ENCODE measurements at places on chromosomes 6 and 20.

DNA sequence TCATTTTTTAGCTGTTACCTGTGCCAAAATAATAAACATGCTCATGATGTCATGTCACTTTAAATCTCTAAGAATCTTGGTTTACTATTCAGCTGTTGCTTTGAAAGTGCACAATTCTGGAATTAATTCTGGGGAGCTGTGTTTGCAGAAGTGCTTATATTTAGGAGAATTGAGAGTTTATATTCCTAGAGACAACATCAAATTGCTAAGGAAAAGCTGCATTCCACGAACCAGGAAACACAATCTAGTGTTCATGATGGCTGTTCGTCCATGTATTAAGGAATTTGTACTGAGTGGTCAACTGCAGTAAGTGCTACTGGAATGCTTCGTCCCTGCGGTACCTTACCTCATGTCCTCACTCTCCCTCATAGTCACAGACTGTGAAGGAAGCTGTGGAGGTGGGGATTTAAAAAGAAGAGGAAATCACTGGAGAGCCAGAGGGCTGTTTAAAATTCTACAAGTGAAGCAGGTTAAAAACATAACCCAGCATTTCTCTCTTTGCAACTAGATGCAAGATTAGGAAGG, 161.0 kb downstream of the TRMT11 start:
- no peak for DNase-seq

GRCh38 chr6:38528196-38528965, 111.3 kb downstream of the BTBD9 start:
- DNase-seq, result no peak

- no peak for DNase-seq
Observed at GRCh38 chr20:47886454-47887041, 101.3 kb upstream of the SULF2 start.

DNA sequence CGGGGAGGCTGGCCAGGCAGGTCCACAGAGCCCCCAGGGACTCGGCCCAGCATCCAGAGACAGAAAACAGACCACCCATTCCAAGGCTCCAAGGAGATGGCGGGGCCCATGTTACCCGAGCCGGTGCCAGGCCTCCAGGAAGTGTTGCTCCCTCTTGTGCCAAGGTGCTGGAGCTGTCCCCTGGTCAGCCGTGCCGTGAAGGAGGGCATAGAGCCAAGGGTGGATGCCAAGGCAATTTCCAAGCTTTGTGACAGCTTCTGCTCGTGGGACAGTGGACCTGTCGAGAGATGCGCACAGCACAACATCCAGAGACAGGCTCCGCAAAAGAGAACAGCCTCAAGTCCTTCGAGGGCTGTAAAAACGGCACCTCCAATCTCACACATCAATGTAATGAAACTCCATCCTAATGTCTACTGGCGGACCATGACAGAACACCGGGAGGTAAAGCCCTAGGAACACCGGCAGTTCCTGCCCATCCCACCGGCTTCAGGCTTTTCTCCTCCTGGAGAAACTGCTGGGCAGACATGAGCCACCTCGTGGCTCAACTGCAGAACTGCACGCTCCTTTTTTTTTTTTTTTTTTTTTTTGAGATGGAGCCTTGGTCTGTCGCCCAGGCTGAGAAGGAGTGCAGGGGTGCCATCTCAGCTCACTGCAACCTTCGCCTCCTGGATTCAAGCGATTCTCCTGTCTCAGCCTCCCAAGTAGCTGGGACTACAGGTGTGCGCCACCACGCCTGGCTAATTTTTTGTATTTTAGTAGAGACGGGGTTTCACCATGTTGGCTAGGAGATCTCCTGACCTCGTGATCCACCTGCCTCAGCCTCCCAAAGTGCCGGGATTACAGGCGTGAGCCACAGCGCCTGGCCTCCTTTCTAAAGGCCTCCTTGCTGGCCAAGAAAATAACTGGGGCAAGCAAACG, 30.9 kb upstream of the AVP start:
- DNase-seq, result peak; percentile 56

- peak; percentile 76 for DNase-seq
Observed at GRCh38 chr6:92124200-92124651, 1295.1 kb downstream of the EPHA7 start.

GRCh38 chr20:23510000-23510590, 19.2 kb downstream of the CST8 start:
- DNase-seq, result no peak
